Hematopoietic multipotent progenitor cell treated with erythropoietin and hydrocortisone succinate and interleukin-3 and kit ligand, for 15 days (in vitro differentiated cells): ENCODE measurements at places on chromosomes 7 and 10.

DNA sequence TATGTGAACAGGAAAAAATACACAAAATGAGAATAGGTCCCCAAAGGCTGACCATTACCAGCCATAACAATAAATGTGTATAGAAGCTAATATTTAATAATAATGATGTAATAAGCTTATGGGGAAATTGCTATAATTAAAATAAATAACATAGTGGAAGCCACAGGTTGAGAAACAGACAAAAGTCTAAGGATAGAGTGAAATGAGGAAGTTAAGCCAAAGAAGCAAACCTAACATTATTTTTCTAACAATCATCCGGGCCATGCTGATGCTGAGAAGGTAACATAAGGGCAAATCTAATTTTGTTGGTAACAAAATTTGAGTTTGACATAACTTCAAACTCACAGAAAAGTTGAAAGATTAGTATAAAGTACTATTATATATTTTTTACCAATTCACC, 115.9 kb downstream of the MICU1 start:
- DNase-seq = no peak

GRCh38 chr7:26630941-26631580, 233.3 kb downstream of the SKAP2 start:
- DNase-seq = no peak

DNA sequence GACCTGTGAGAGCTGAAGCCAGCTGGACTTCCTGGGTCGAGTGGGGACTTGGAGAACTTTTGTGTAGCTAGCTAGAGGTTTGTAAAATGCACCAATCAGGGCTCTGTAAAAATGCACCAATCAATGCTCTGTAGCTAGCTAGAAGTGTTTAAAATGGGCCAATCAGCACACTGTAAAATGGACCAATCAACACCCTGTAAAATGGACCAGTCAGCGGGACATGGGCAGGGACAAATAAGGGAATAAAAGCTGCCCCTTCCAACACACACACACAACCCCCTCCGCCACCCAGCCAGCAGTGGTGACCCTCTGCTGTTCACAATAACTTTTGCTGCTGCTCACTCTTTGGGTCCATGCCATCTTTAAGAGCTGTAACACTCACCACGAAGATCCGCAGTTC, 7.1 kb downstream of the ZNF511 start:
- no peak for DNase-seq

- DNase-seq = no peak
Observed at GRCh38 chr10:102504976-102505300, 1.2 kb downstream of the SUFU start.

- no peak for DNase-seq
Observed at GRCh38 chr10:79262131-79262530, 85.1 kb upstream of the PPIF start.

GRCh38 chr7:157900556-157900955, 563.8 kb downstream of the DNAJB6 start:
- DNase-seq = no peak
